ENCODE measurements at places on chromosomes 7 and 10. TPM values are rescaled to one million over a fixed set of nuclear protein-coding genes. Genes with fewer than 3 reads are reported as not detected.

- DNase-seq: no peak
Measured at GRCh38 chr10:37758074-37758473, 99.3 kb downstream of the ZNF248 start.

The ST8SIA6 gene
- 10.8 TPM for polyA plus RNA-seq

- DNase-seq: no peak
Measured at GRCh38 chr7:157652954-157653826, 316.4 kb downstream of the DNAJB6 start.

The SPDYE2B gene
- polyA plus RNA-seq: 2.9 TPM

DNA sequence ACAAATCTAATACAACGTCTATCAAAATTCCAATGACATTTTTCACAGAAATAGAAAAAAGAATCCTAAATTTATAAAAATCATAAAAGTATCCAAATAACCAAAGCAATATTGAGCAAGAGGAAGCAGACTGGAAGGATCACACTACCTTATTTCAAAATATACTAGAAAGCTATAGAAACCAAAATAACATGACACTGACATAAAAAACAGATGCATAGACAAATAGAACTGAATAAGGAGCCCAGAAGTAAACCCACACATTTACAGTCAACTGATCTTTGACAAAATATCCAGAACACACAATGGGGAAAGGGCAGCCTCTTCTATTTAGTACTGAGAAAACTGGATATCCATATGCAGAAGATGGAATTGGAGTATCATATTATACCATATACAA is 217.5 kb downstream of the MACC1 start:
- DNase-seq: no peak

GRCh38 chr10:114431414-114432135 is 27.3 kb upstream of the AFAP1L2 start:
- DNase-seq: peak; percentile 16

The OR2A42 gene
- polyA plus RNA-seq: 2.8 TPM

DNA sequence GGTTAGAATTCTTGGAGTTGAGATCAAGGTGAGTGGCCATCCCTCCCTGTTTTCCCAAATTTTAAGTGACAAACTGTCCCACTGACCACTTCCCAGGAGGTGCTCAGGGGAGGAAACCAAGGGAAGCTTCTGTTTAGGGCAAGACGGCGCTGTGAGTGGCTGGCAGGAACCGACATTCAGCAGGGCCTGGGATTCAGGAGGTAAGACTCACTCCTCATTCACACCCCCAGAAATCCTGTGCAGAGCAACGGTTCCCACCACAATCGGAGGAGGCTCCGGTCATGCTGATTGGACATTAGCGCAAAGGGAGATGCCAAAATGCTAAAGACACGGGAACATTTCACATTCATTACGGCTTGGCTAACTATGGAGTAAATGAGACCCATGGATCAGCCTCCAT is 200.9 kb downstream of the GRID1 start:
- DNase-seq: no peak

DNA sequence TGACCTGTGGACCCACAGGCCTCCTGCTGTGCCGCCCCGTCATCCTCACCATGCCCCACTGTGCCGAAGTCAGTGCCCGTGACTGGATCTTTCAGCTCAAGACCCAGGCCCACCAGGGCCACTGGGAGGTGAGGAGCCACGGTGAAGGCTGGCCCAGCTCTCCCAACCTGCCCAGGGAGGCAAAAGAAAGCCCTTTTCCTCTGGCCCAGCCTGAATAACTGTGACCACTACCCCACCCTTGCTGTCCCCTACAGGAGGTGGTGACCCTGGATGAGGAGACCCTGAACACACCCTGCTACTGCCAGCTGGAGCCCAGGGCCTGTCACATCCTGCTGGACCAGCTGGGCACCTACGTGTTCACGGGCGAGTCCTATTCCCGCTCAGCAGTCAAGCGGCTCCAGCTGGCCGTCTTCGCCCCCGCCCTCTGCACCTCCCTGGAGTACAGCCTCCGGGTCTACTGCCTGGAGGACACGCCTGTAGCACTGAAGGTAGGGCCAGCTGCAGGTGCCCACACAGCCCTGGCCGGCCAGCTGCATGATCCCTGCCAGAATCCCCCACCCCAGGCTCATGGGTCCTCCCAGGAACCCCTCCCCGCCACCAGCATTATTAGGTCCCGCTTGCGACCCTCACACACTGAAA is 25.5 kb upstream of the SLC29A3 start:
- no peak for DNase-seq

DNA sequence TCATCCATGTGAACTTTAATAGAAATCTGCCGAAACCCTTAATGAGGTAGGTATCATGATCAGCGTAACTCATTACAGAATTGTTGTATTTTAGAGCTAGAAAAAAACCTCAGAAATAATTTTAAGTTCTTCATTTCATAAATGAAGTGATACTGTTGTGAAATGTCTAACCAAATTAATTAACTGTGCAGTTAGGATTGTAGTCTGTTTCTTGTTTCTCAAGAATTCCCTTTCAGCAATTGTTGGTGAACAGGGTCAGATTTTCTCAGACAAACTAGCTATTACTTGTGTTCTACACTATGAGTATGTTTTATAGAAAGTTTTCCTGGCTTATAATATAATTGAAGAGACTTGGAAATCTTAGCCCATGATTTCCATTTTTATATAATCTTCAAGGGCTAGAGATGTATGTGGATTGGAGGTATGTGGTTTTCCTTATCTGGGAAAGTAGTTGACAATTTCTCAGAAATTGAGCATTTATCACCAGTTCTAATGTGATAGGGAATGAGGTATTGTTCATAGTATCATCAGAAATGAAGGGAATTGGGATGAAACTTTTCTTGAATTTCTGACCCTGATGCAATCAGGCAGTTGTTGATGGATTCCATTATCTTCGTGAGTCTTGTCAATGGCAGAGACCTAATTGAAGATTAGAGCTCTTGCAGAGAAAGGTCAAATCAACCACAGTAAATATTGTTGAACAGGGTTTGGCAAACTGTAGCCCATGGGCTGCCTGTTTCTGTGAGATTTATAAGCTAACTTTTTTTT is 55.0 kb downstream of the ST7 start:
- DNase-seq: no peak

The GHRHR gene
- polyA plus RNA-seq: not detected

- no peak for DNase-seq
Measured at GRCh38 chr10:71748671-71749191, 24.6 kb downstream of the VSIR start.

DNA sequence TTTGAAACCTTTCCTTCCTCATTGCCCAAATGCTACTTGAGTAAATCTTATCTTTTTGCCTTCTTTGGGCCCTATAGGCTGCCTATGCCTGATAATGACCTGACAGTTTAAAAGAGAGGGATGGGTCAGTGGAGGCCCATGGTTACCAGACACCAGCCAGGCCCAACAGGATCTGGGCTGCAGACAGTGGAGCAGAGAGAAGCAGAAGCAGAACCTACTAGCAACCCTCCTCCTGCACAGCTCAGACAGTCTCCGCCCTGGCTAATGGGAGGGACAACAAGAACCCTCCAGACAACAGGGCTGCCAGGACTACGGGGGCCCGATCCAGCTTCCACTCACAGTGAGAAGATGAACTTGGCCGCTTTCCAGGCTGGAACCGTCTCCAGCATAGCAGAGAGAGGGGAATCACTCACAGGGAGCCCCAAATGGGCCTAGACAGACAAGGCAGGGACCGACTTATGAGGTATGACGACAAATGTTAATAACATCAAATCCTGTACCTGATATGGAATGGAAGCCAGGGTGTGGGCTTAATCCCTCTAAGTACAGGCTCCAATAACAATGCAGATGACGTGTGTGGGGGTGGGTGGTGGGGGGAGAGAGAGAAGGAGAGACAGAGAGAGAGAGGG is 31.7 kb upstream of the DGKI start:
- peak; percentile 15 for DNase-seq

DNA sequence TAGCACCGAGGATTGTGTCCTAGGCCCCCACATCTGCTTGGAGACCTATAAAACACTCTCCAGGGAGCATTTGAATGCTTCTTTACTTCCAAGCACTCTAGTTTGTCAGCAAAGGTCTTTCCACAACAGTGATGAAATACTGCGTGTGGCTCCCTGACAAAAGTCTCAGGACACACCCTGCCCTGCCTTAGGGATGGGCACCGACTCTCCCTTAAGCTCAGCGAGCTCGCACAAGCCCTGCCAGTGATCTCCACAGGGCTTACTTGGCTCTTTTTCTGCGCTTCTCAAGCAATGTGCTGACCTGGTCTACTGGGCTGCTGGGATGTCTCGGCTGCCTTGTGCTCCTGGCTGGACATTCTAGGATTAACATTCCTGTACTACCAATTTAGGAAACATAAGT is 84.3 kb upstream of the MPP7 start:
- no peak for DNase-seq

The ECHDC3 gene
- polyA plus RNA-seq: 14.3 TPM

The ZNF735 gene
- polyA plus RNA-seq: 0.14 TPM

DNA sequence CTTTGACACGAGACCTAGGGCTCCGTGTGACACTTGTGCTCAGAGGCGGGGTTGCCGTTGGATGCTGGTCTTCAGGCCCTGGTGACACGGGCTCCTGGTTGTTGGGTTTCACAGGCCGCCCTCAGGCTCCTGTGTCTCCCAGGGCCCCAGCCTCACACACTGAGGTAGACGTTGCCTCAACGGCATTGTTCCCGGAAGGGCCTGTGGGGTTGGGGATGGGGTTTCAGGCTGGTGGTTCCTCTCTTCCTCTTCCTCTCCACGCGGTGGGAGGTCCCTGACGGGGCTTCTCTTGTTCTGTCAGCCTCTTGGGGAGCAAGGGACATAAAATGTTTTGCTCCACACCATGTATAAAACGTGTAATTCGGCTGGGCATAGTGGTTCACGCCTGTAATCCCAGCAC is 125.1 kb downstream of the TRRAP start:
- DNase-seq: no peak

DNA sequence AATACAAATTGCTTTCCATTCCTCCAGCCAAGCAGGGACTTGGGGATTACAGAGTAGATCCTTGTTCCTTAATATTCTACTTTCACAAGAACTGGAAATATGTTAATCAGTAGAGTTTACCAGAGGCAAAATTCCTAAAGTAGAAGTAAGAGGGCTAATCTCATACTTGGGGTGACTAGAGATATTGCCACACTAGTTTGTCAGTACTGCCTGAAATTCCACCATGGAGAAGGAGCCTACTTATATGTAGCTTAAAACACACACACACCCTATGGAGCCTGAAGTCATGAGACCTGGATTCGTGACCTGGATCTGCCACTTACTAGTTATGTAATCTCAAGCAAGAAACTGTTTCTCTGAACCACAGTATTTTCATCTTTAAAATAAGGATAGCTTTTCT is 33.9 kb downstream of the STRIP2 start:
- DNase-seq: peak; percentile 26

The FAM24B gene
- polyA plus RNA-seq: 7.3 TPM

DNA sequence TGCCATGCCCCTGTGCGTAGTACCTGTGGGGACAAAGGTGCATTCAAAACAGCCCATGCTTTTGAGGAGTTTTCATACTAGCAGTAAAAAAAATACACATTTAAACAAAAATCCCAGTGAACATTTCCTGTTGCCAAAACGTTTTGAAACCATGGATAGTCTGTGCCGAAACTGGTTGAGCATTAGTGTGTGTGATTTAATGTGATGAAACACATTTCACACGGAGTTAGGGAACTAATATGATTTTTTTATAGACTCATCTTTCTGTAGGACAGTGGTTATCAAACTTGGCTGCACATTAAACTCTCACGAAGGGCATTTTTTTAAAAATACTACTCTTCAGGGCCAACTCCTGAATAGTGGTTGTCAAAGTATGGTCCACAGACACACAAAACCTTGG is 111.8 kb upstream of the CREB5 start:
- no peak for DNase-seq

The COL17A1 gene
- 0.94 TPM for polyA plus RNA-seq

Measured in left lung (tissue), 14 donors.